ENCODE measurements at places on chromosomes 2 and 18.

DNA sequence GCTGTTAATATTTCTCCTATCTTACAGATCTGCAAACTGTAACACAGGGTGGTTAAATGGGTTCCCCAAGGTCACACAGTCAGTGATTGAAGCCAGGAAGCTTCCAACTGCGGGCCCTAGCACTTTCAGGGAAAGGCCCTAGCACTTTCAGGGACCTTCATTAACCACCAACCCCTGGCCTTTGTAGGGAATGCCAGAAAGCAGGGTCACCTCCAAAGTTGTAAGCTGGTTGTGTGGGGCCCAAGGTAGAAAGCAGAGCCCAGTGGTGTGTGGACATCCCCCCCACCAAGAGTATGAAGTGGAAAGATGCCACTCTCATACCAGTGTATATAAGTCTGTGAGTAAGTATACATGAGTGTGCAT is 4.4 kb downstream of the DLX2 start:
- DNase-seq, result no peak

DNA sequence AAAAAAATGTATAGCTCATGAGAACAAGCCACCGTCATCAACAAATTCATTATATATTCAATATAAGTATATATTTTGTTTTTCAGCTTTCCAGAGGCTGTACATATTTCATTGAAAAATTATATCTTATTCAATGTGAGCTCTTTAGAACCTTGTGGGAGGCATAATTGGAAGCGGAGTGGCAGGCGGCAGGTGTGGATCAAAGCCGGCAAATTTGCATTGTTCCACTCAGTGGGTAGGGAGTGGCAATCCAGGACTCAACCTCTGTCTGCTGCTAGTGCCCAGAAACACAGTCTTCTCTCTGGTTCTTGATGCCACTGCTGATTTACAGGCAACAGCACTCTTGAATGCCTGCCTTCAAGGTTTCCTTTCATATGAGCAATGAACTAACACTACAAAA is 46.9 kb downstream of the GCA start:
- DNase-seq, result peak; percentile 45

- no peak for DNase-seq
Measured at GRCh38 chr2:10647886-10648605, 41.7 kb downstream of the NOL10 start.

GRCh38 chr18:46478796-46479195 is 178.2 kb downstream of the LOXHD1 start:
- no peak for DNase-seq

- no peak for DNase-seq
Measured at GRCh38 chr2:68043032-68043431, 19.8 kb downstream of the C1D start.

GRCh38 chr2:227849906-227850305 is 21.5 kb upstream of the DAW1 start:
- no peak for DNase-seq

- no peak for DNase-seq
Measured at GRCh38 chr18:50753311-50753710, 66.5 kb downstream of the MRO start.

DNA sequence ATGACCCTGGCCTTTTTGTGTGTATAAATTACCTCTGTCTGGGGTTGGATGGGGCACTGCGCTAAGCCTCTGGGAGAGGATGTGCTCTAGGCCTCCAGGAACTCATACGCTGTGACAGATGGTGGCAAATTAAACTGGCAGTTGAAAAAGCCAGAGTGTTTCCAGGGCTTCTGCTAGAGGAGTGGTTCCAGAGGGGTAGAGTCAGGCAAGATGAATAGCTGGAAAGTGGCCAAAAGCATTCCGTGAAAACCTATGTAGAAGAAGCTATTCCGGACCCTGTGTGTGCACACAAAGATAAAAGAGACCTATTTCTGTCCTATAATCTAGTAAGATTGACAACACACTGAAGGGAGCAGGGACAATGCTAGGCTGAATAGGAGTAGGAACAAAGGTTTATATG is 84.8 kb downstream of the ACTR3 start:
- no peak for DNase-seq

GRCh38 chr2:102140377-102140776 is 2.2 kb upstream of the IL1R1 start:
- no peak for DNase-seq

DNA sequence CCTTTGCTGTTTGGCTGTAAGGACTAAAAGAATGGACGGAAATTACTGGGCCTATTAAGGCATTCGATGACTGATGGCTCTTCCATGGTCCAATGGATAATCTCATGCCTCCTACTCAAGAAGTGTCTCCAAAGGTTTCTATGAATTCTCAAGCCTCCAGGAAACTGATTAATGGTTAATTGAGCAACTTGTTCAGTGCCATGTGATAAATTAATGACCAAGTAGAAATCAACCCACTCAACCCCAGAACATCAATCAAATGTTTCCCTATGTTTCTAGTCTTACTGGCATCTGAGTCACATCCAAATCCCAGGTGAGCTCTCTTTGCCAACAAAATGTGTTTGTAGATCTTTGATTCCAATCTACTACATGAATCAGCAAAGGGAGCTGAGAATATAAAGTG is 103.6 kb downstream of the NXPH2 start:
- DNase-seq, result no peak

DNA sequence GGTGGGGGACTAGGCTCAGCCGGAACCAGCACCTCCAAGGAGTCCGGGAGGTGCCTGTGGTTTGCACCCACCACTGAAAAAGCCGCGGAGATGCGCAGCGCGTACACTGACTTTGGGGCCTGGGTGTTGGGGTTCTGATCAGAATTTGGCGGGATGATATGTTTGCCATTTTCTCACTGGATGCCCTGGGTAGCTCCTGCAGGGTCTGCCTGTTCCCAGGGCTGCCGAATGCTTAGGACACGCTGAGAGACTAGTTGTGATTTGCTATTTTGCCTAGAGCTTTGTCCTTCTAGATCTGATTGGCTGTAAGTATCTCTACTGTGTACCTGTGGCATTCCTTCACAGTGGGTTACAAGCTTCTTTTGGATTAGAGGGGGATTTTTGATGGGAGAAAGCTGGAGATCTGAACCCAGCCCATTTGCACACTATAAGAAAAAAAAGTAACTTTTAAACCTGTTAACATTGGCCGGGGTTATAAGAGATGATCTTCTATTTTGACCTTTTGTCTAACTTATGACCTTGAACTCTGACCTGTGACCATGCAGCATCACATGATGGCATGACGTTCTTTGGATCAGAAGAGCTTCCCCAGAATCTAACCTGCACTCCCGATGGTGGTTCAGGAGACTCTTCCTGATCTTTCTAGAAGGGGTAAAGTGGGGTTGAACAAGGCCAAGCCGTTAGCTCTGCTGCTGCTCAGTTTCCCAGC is 1.6 kb downstream of the KCNE4 start:
- no peak for DNase-seq

- DNase-seq, result no peak
Measured at GRCh38 chr2:138244501-138244925, 257.1 kb upstream of the SPOPL start.

DNA sequence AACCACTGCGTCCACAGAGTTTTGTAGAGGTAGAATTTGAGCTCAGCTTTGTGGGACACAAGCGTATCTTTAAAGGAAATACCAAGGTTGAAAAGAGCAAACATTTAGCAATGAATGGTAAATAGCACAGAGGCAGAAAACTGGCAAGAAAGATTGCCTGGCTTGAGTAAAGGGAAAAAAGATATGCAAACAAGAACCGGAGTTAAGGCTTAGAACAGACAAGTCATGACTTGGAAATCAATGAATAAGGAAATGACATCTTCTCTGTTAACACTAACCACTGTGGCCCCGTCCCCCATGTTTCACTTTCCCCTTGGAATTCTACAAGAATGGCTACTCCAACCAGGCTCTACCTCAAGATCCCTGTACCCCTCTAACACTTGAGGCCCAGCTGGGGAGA is 3.8 kb downstream of the STAM2 start:
- no peak for DNase-seq

DNA sequence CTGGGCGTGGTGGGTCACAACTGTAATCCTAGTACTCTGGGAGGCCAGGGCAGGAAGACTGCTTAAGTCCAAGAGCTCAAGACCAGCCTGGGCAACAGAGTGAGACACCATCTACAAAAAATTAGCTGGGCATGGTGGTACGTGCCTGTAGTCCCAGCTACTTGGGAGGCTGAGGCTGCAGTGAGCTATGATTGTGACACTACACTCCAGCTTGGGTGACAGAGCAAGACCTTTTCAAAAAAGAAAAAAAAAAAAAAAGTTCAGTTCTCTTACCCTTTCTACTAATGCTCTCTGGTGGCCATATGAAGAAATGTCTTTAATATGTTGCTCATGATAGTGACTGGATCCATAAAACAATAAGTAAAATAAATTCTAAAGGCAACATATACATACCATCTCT is 14.9 kb downstream of the TYW5 start:
- DNase-seq, result no peak

DNA sequence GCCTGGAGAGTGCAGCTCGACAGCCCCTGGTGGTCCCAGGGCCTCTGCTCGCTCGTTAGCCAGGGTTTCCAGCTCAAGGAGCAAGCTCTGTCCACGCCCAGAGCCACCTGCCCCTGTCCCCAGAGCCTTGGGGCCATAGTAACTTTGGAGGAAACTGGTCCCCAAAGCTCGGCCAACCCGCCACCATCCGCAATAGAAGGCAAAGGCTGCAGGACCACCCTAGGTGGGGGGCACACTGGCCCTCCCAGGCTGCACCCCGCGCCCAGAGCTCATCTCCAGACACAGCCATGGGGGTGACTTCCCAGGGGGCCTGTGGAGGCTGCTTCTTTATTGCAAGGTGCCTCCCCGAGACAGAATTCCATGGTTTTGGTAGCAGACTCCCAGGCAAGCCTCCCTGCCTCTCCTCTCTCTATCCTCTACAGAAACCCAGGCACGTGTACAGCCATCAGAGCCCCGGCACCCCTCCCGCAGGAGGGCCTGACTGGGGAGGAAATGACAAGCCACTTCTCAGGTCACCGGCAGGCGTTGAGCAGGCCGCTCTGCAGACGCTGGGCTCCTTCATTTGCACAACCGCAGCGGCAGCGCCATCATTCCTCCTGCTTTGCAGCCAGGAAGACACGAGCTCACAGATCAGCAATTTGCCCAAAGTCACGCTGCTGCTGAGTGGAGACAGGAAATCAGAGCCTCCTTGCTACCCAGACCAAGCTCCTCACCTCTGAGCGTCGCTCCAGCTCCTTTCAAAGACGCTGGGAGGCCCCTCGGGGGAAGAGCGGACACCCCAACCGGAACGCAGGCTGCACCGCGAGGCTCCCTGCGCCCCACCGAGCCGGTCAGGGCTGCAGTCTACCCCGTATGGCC is 80.2 kb downstream of the NDUFA10 start:
- DNase-seq, result no peak

DNA sequence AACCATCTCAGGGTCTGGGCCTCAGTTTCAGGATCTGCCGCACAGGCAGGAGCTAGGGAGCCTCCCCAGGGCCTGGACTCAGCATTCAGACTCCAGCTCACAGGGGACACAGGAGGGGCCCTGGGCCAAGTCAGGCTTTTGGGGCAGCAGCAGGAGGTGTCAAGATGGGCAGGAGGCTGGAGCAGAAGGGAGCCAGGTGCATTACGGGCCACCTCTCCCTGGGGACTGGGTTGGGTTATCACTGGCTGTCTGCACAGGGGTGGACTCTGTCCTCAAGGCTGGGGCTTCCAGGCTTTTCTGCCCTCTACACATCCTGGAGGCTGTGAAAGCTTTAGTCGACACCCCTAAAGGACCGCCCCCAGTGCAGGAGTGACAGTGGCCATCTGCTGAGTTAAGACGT is 20.0 kb downstream of the AQP12A start:
- no peak for DNase-seq

- peak; percentile 91 for DNase-seq
Measured at GRCh38 chr2:167292430-167293171, 404.3 kb downstream of the XIRP2 start.

- no peak for DNase-seq
Measured at GRCh38 chr2:55365303-55365702, 54.4 kb downstream of the CCDC88A start.

GRCh38 chr2:68907232-68907919 is 36.2 kb upstream of the BMP10 start:
- DNase-seq, result no peak

- DNase-seq, result no peak
Measured at GRCh38 chr2:202100176-202100575, 27.1 kb downstream of the KIAA2012 start.
